ENCODE measurements at places on chromosomes 16 and 17. TPM values are rescaled to one million over a fixed set of nuclear protein-coding genes. Genes with fewer than 3 reads are reported as not detected.

DNA sequence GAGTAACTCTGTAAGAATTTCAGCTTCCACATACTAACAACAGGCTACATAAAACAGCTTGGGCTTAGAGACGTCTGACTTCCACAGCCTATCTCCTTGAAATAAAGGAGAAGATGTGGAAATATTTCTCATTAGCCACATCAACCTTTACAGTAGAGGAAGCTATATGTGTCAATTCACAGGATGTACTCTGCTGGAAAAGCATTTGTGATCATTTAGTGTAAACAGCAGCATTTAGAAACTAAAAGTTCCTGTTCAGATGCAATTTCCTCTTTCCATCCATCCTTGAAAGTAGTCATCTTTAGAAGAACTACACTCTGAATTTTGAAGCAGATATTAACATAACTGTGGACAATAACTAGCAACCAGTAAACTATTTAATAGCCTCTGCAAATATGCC is 46.2 kb downstream of the XPO6 start:
- no peak for DNase-seq

GRCh38 chr16:19883966-19884485 is 622 bp downstream of the GPRC5B start:
- no peak for DNase-seq

The CD300LF gene
- total RNA-seq = not detected

DNA sequence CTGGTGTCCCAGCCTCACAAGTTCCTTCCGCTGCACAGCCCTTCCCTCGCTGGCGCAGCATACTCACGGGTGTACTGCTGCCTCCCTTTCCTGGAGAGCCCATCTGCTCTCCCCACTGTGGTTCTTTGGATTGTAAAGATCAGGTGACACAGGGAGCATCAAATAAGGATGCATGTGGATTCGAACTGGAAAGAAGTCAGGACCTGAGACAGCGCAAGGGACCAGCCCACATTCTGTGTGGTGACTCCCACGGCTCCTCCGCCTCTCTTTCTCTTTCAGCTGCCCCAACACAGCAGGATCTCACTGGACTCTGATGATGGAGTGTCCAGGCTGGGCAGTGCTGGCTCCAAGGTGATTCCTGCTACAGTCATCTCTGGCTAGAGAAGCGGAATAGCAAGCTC is 8.1 kb downstream of the LDAF1 start:
- DNase-seq = no peak

GRCh38 chr16:381012-381788 is 578 bp downstream of the PGAP6 start:
- DNase-seq = no peak

The OSGIN1 gene
- 0.24 TPM for total RNA-seq

DNA sequence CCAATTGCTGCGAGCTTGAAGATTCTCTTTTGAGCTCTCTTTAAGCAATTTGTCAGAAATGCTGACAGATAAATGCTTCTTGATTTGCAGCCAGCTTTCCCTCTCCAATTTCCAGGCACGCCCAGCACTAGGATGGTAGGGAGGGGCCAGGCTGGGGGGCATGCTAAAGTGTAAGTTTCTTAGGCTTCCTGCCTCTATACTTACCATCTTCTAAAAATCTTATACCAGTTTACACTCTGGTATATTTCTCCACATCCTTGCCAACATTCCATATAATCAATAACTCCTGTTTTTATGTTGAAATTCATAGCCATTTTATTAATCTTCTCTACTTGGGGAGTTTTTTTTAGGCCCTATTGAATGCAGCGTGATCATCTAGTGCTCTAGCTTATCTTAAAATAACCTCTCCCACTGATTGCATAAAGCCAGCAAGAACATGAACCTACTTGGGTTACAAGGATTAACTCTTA is 17.5 kb downstream of the ACSF2 start:
- DNase-seq = no peak

All from activated CD8-positive, alpha-beta T cell treated with anti-CD3 and anti-CD28 coated beads, Interleukin-2, amount 10 ng/mL, durations not matched to agents 7 days and 5 days (primary cell).